ENCODE measurements at places on chromosomes 1 and 21. TPM values are rescaled to one million over a fixed set of nuclear protein-coding genes. Genes with fewer than 3 reads are reported as not detected.

DNA sequence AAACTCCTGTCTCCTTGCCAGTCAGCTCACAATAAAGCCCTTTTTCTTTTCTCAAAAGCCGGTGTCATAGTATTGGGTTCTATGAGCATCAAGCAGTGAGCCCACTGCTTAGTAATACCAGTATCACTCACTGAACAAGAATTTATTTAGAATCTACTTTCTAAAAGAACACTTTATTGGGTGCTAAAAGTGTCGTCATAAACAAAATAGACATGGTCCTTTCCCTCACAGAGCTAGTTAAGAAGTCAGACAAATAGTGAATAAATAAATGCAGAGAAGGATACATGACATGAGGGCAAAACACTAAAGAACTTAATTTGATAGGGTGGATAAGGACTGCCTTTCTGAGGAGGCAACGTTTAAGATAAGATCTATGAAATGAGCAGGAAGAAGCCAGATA lies 32.2 kb downstream of the EVI5 start:
- no peak for ATAC-seq

DNA sequence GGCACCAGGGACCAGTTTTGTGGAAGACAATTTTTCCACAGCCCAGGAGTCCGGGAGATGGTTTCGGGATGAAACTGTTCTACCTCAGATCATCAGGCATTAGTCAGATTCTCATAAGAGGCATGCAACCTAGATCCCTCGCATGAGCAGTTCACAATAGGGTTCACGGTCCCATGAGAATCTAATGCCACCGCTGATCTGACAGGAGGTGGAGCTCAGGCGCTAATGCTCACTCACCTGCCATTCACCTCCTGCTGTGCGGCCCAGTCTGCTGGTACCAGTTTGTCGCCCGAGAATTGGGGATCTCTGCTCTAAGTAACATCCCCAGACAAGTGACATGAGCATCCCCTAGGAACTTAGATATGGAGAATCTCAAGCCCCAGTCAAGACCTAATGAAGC lies 180.7 kb downstream of the COQ8A start:
- no peak for ATAC-seq

The UQCRHL gene
- 1.8 TPM for total RNA-seq

The SPRR2F gene
- not detected for total RNA-seq

The SHISAL2A gene
- total RNA-seq: 7.1 TPM

The WNT2B gene
- total RNA-seq: 0.48 TPM
